ENCODE measurements at places on chromosomes 13 and 19.

DNA sequence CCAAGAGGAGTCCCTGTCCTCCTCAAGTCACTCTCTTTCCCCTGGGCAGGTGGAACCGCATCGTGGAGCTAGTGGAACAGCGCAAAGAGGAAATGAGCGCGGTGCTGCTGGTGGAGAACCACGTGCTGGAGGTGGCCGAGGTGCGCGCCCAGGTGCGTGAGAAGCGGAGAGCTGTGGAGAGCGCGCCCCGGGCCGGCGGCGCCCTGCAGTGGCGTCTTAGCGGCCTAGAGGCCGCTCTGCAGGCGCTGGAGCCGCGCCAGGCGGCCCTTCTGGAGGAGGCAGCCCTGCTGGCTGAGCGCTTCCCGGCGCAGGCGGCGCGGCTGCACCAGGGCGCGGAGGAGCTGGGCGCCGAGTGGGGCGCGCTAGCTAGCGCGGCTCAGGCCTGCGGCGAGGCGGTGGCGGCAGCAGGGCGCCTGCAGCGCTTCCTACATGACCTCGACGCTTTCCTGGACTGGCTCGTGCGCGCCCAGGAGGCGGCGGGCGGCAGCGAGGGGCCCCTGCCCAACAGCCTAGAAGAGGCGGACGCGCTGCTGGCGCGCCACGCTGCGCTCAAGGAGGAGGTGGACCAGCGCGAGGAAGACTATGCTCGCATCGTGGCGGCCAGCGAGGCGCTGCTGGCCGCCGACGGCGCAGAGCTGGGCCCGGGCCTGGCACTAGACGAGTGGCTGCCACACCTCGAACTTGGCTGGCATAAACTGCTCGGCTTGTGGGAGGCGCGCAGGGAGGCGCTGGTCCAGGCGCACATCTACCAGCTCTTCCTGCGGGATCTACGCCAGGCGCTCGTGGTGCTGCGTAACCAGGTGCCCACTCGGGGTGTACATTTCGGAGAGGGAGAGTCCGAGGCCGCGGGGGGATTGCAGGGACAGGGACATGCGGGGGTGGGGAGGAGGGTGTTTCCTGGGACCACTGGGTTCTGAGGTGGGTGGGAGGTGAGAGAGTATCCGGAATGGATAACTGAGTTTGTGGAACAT lies 52.8 kb downstream of the SPTBN4 start:
- DNase-seq = no peak

- no peak for DNase-seq
Observed at GRCh38 chr13:93758575-93758974, 532.0 kb downstream of the GPC6 start.

DNA sequence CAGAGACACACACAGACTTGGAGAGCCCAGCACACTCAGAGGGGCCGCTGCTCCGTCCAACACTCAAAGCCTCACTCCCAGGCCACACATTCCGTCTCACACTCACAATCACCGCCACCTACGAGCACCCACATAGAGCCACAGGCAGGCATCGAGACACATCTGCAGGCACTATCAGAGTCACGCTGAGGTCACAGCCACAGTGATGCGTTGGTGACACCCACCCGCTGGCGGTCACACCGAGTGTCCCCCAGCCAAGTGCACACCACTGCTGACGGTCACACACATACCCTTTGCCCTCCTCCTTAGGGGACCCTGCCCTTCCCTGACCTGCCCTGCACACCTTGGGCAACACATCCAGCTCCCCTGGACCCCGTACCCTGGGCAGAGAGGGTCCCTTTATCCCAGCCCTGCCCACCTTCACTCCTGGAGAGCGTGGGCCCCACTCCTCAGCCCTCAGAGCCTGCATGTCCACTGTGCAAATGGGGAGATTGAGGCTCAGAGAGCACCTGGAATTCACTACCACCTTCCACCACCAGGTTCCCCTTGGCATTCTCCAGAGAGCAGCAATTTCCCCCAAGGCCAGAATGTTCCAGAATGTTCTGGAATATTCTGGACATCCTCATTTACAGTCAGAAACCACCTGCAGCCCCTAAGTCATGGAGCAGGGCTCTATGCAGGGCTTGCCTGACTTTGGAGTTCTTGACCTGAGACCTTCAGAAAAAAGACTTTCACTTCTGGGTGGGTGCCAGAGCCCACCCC lies 5.4 kb downstream of the FUT5 start:
- no peak for DNase-seq

DNA sequence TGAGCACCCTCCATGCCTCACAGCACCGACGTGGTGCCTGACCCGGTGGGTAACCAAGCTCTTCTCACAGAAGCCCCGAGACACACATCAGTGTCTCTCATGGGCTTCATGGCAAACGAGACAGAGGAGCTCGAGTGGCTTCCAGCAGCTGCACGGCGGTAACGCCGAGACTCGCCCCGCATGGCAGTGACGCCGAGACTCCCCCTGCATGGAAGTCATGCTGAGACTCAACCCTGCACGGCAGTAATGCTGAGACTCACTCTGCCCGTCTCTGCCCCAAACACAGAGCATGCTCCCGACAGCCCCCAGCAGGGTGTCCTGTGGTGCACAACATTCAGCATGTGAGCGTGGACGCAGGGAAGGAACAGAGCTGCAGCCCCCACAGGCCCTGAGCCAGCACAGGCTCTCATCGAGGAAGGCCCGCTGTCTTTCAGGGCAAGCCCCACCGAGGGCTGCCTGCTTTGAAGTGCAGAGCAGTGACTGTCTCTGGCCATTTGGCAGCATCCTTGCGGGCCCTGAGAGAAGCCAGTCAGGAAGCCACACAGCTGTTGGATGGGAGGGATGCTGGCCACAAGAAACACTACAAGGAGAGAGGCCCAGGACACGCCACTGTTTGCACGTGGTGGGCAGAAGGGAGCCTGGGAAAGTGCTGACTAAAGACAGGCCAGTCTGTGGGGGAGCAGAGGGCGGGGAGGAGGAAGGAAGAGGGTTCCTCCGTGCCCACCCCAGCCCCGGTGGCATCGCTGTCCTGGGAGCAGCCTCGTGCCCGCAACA lies 9.5 kb downstream of the GAS6 start:
- no peak for DNase-seq

DNA sequence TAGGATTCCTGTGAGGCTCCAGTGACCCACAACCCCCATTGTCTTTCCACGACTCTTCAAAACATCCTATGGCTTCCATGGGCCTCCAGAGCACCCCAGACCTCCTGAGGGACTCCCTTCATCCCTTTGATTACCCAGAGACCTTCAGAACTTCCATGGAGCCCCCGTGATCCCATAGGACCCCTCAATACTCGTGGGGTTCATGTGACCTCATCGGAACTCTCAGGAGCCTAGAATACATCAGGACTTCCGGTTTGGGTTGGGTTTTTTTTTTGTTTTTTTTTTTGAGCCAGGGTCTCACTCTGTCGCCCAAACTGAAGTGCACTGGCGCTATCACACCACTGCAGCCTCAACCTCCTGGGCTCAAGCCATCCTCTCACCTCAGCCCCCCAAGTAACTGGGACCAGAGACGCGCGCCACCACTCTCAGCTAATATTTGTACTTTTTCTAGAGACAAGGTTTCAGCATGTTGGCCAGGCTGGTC lies 774 bp downstream of the ALDH16A1 start:
- no peak for DNase-seq

GRCh38 chr13:48210178-48210577 lies 22.8 kb upstream of the ITM2B start:
- no peak for DNase-seq

DNA sequence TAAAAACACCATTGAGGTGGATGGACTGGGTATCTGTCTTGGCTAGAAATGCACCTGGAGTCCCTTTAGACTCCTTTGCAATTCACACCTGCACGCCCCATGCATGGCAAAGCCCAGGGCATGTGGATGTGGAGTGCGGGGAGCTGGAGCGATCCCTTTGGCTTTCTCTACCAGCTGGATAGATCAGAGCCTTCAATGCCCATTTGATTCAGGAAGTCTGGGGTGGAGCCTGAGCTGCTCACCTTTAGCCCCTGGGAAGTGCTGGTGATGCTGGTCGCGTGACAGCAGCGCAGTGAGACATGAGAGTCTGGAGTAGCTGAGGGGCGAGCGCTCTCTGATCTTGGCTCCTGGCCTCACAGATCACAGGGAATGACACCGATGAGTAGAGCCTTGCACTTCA lies 4.8 kb upstream of the ZNF536 start:
- no peak for DNase-seq

GRCh38 chr19:18493440-18494266 lies 28.2 kb downstream of the ELL start:
- DNase-seq = no peak
